Activated T-cell treated with anti-CD3 and anti-CD28 coated beads, Interleukin-2, amount 50 U/mL, for 1 hour (primary cell): ENCODE measurements at places on chromosomes 7 and 10.

- peak; percentile 28 for DNase-seq
These were observed 32.5 kb upstream of the KNDC1 start for GRCh38 chr10:133127291-133128125.

DNA sequence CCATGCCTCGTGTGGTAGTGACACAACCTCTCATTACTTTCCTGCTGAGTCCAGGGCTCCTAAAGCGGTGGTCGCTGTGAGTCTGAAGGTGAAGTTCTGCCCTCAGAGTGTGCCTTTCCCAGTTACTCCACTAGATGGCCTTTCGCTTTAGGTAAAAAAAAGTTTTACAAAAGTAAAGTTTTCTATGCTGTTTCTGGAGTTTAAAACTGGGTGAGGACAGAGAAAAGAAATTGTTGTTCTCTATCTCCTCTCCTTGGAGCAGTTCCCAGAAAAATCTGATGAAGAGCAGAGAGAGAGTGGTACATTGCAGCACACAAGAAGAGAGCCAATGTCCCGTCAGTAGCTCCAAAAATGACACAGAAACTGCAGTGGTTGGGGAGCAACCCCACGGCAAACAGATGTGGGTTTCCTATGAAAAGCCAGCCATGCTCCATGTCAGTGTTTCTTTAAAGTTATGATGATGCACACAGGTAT is 257.1 kb downstream of the GLI3 start:
- no peak for DNase-seq

DNA sequence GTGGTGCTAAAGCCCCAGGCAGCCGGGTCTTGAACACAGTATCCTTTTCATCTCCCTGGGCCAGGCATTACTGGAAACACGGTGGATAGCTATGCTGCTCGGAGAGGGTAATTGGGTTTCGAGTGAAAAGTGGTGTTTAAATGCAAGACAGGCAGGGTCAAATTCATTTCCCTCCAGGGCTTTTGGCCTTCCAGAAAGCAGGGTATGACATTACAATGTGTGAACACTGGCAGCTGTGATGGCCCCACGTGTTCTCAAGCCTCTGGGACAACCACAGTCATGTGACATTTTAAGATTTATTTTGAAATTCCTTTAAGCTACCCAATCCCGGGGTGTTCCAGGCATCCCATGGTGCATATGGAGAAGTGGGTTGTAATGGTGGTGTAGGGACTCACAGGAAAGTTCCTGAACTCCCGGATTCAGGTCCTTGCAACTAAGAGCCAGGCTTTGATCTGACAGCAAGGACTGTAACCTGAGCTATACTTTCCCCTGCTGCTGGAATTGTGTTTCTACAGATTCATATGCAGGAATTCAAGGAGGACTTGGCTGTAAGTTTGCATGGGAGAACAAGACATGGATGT is 46.8 kb downstream of the INSYN2A start:
- no peak for DNase-seq

DNA sequence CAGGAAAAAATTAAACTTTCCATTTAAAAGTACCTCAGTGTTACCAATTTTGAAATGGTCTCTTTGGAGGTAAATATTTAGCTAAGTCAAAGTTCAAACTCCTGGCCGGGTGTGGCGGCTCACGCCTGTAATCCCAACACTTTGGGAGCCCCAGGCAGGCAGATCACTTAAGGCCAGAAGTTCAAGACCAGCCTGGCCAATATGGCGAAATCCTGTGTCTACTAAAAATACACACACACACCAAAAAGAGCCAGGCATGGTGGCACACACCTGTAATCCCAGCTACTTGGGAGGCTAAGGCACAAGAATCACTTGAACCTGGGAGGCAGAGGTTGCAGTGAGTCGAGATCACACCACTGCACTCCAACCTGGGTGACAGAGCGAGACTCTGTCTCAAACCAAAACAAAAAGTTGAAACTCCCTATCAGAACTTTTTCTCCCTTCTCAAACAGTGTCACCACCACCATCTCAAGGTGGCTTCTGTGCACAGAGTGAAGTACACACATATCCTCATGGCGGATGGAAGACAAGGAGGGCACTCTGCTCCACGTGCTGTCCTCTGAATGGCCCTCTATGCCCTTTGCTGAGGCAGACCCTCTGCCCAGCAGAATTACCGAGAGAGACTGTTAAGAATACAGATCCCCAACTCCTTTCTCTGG is 11.7 kb upstream of the PIK3CG start:
- no peak for DNase-seq

- no peak for DNase-seq
These were observed 221.5 kb downstream of the SUGCT start for GRCh38 chr7:40356312-40356711.

GRCh38 chr10:21427804-21428481 is 97.5 kb downstream of the SKIDA1 start:
- no peak for DNase-seq

- no peak for DNase-seq
These were observed 3.7 kb upstream of the TCTN3 start for GRCh38 chr10:95697429-95697828.

GRCh38 chr10:96319754-96320474 is 15.7 kb downstream of the DNTT start:
- DNase-seq: no peak

DNA sequence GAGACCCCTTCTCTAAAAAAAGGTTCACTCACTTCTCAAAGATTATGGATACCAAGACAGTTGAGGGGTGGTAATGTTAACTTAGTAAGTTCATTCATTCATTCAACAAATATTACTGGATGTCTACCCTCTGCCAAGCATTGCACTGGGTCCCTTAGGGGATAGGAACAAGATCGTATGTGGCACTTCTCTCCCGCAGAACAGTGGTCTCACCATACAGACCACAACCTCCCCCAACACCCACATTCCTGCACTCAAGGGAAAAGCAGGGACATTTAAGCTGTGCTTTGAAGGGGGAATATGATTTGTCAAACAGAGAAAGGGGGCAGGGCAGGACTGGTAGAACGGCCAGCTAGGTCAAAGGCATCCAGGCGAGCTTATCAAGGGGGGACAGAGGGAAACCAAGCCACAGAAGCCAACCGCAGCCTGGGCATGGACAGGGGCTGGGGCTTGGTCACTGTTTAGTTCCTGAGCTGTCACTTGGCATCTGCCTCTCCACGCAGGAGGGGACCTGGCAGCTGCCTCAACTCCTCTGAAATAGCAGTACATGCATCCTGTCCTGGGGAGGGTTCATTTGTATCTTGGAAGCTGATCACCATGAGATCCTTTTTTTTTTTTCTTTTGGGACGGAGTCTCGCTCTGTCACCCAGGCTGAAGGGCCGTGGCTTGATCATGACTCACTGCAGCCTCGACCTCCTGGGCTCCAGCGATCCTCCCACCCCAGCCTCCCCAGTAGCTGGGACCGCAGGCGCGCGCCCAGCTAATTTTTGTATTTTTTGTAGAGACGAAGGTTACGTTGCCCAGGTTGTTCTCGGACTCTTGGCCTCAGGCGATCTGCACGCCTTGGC is 949 bp upstream of the CLIP2 start:
- no peak for DNase-seq

DNA sequence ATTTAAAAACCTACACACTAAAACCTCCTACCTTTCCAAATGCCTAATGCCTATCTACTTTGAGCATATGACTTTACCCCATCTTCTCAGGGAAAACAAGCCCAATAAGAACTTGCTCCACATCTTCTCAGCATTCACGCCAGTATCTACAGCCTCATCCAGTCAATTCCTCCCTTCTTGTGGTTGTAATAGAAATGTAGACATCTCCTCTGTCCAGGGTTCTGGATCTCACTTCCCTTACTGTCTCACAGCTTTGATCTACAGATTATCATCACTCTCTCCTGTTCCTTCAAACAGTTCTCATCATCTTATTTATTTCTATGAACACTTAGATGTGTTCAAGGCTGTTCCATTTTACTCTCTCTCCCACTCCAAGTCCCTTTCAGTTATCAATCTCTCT is 70.4 kb upstream of the NOBOX start:
- DNase-seq: no peak

DNA sequence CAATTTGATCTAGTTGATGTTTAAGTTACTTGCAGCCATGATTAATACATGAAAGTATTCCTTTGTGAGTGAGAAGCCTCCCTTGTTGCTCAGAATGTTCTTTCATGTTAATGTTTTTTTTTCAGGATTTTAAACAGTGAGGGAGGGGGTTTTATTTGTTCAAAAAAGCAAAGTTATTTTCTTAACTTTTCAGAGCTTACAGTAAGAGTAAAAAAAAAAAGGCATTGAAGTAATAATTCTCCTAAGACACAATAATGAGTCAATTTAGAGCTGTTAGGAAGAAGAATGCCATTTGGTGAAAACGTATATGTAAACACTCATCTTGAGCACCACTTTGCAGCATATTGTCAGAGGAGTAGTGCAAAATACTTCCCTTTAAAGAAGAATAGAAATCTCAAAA is 105.8 kb downstream of the SEMA3A start:
- DNase-seq: no peak

- no peak for DNase-seq
These were observed 179.1 kb downstream of the TCF7L2 start for GRCh38 chr10:113129117-113129516.

DNA sequence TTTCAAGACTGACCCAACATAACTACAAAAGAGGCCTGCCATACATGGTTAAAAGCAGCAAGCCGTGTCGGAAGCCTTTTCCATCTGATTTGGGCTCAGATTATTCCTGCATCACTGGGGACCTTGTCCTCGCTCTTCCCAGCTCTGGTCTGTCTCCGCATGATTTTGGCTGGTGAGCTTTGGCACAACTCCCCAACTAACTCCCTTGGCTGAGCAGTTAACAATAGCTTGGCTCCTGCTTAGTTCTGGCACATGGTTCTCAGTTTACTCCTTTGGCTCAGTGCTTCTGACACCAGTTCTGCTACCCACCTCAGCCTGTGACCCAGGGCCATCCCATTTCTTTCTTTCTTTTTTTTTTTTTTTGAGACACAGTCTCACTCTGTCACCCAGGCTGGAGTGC is 17.0 kb downstream of the AGK start:
- no peak for DNase-seq

DNA sequence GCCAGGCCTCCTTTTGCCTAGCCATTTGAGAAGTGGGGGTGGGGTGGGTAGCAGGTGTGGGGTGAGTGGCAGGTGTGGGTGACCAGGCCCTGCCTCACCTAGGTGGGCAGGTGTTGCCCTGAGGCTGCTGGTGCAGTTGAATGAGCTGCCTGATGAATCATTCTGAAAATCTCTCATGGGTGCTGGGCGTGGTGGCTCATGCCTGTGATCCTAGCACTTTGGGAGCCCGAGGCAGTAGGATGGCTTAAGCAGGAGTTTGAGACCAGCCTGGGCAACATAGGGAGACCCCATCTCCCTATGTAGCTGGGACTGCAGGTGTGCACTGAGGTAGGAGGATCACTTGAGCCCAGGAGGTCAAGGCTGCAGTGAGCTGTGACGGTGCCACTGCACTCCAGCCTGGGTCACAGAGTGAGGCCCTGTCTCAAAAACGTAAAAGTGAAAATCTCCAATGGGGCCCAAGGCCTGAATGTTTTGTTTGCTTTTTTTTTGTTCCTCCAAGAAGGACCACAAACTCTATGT is 17.7 kb downstream of the TSPAN14 start:
- peak; percentile 48 for DNase-seq

- no peak for DNase-seq
These were observed 167.8 kb downstream of the CDCA7L start for GRCh38 chr7:21777921-21778320.

GRCh38 chr7:38102507-38102906 is 75.5 kb upstream of the STARD3NL start:
- DNase-seq: no peak

GRCh38 chr7:101166909-101167644 is 1.7 kb upstream of the VGF start:
- DNase-seq: no peak

DNA sequence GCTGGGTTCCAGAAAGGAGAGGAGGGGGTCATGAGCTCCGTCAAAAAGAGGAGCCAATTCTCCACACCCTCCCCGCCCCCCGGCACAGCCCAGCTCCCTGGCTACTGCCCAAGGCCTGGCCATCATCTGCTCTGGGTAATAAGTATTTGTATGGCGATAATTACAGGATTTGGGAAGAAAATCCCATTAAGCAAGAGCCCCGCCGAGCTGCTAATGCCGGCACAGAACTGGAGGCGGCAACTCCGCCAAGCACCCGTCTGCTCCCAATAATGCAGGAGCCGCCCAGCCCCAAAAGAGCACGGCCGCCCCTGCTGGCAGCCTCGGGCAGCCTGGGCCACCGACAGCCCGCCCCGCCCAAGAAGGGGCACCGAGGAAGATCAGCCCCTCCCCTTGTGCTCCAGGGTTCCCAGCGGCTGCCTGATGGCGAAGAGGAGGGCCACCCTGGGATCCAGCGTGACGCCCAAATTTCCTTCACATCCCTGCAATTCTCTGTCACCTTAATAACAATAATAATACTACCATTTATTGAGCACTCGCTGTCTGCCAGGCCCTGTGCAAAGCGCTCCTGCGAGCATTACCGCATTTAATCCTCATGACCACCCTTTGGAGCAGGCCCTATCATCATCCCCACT is 5.9 kb downstream of the SLIT1 start:
- DNase-seq: no peak

DNA sequence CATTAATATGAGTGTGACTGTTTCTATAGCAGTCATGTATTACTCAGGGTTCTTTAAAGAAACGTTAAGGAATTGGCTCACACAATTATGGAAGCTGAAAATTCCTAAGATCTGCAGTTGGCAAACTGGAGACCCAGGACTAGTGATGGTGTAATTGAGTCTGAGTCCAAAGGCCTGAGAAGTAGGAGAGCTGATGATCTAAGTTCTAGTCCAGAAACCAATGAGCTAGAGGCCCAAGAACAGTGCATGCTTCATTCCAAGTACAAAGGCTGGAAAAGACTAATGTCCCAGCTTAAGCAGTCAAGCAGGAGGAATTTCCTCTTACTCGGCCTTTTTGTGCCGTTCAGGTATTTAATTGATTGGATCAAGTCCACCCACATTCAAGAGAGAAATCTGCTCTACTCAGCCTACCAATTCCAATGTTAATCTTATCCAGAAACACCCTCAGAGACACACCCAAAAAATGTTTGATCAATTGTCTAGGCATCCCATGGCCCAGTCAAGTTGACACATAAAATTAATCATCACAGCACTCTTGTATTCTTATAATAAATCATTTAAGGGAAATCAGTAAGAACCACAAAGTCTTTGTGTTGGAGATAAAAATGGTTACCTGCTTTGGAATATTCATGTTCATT is 312.1 kb downstream of the PRKG1 start:
- no peak for DNase-seq

DNA sequence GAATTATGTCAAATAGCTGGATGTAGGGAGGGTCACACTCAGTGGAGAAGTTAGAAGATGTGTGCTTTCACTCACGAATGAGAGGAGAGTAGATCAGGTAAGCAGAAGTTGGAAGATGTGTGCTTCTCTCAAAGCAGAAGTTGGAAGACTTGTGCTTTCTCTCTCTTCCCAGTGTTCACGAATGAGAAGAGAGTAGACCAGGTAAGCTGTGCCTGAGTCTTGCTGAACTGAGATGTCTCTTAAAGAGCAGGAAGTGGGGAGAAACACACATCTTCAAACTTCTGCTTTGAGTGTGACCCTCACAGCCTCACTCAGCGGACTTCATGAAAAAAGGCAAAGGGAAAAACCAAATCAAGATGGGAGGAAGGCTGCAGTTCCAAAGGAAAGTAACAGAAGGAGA is 7.0 kb upstream of the TMEM243 start:
- DNase-seq: no peak
